Occipital lobe (tissue), 3 donors: ENCODE measurements at places on chromosomes 1 and 21. TPM values are rescaled to one million over a fixed set of nuclear protein-coding genes. Genes with fewer than 3 reads are reported as not detected.

- peak; percentile 14 for DNase-seq
Observed at GRCh38 chr1:45512641-45513054, 9.0 kb downstream of the PRDX1 start.

DNA sequence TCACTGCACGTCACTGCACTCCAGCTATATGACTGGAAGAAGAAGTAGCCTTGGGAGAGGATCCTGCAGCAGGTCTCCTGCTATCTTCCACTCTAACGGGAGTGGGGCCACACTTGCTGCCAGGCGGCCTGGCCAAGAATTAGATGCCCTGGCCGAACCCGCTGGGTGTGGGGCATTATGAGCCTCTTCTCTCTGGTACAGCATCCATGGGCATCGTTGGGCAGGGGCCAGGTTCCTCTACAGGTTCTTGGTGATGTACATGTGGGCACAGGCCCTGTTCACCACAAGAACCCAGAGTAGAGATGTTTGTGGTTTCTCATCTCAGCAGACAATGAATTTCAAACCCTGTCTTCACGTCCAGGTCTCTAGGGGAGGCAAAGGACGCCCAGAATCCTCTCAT is 370.5 kb downstream of the NPHP4 start:
- DNase-seq: no peak

GRCh38 chr1:31621847-31622730 is 4.6 kb downstream of the HCRTR1 start:
- no peak for DNase-seq

- DNase-seq: no peak
Observed at GRCh38 chr1:184289825-184290550, 96.8 kb upstream of the C1orf21 start.

GRCh38 chr1:173421286-173421685 is 55.8 kb upstream of the PRDX6 start:
- DNase-seq: no peak

DNA sequence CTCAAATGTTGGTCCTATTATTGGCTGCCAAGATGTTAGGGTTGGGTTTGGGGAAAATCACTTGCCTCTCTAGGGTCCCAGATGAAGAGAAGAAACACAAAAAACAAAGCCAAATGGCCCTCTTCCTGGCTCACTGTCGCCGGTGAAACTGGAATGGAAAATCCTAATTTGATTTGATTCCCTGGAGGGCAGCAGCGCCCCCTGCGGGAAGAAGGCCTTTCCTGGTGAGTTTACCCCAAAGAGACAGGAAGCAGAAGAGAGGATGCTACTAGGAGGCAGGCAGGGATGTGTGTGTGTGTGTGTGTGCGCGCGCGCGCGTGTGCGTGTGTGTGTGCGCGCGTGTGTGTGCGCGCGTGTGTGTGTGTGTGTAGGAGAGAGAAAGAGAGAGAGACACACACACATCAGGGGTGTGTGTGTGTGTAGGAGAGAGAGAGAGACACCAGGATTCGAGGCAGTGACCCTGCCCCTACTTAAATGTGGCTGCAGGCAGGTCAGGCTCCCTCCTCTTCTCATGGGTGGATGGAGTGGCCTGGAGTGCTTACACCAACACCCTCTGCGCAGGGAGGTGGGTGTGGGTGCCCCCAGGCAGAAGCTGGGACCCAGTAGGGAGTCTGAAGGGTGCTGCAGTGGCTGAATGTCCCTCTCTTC is 3.1 kb upstream of the SELENON start:
- peak; percentile 50 for DNase-seq

GRCh38 chr1:9413071-9413876 is 120.6 kb downstream of the SPSB1 start:
- no peak for DNase-seq

GRCh38 chr1:11727119-11727518 is 8.8 kb upstream of the AGTRAP start:
- no peak for DNase-seq

- no peak for DNase-seq
Observed at GRCh38 chr1:56535362-56535761, 44.0 kb downstream of the PLPP3 start.

DNA sequence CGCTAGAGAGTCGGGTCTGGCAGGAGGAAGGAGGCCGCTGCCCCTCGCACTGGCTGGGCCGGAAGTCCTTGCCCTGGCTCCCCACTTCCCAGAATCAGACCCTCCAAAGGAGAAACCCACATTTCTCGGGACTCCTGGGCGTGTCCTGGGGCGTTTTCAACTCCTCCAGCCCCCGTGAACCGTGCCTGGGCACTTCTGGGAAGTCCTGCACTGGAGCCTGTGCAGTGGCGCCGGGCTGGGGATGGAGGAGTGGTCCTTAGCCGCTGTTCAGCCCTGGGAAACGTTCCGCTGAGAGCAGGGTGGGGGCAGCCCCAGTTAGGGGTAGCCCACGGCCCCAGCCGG is 3.0 kb downstream of the IGSF21 start:
- no peak for DNase-seq

DNA sequence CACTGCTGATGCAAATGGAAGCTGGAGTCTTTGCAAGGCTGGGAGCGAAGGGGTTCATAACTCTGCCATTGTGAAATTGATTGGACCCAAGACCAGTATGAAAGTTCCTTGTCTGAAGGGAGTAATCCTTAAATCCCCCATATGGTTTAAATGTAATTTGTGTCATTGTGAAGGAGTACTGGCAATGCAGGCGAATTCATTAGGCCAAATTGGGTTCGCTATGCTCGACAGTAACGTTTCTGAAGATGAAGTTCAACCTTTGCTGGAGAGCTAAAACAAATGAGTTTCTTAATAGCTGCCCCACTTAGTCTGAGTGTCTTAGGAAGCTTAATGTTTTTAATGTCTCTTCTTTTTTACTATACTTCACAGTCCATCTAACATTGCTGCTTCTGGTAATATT is 27.5 kb downstream of the PGM1 start:
- no peak for DNase-seq

Gene FCRL6
- total RNA-seq: not detected

- no peak for DNase-seq
Observed at GRCh38 chr21:45138199-45139002, 64.0 kb downstream of the ADARB1 start.

DNA sequence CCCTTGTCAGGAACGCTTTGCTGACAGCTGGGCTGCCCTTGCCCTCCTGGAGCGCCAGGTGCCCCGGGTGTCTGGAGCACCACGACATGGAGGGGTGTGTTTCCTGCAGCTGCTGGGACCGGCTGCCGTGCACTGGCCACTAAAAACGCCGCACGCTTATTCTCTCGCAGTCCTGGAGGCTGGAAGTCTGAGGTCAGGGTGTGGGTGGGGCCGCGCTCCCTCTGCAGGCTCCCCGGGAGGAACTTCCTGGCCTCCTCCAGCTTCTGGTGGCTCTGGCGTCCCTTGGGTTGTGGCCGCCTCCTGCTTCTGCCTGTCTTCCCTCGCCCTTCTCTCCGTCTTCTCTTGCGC is 28.0 kb upstream of the PLCH2 start:
- DNase-seq: no peak

- DNase-seq: no peak
Observed at GRCh38 chr1:176436251-176436650, 26.7 kb upstream of the PAPPA2 start.

- no peak for DNase-seq
Observed at GRCh38 chr21:41832596-41833496, 46.3 kb downstream of the PRDM15 start.

Gene ST6GALNAC5
- 35.9 TPM for total RNA-seq

DNA sequence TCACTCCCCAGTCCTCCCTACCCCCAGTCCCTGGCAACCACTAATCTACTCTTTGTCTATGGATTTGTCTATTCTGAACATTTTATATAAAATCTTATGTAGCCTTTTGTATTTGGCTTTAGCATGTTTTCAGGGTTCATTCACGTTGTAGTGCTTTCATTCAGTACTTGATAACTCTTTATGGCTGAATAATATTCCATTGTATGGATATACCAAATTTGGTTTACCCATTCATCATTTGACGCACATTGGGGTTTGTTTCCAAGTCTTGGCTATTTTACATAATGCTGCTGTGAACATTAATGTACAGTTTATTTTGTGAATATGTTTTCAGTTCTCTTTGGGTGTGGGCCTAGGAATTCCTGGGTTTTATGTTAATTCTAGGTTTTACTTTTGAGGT is 2.6 kb downstream of the KDM1A start:
- DNase-seq: no peak

- DNase-seq: peak; percentile 10
Observed at GRCh38 chr1:225911191-225912130, 12.6 kb downstream of the PYCR2 start.

- DNase-seq: peak; percentile 32
Observed at GRCh38 chr1:201488830-201489589, 17.9 kb downstream of the CSRP1 start.

Gene RYR2
- total RNA-seq: 40.7 TPM

DNA sequence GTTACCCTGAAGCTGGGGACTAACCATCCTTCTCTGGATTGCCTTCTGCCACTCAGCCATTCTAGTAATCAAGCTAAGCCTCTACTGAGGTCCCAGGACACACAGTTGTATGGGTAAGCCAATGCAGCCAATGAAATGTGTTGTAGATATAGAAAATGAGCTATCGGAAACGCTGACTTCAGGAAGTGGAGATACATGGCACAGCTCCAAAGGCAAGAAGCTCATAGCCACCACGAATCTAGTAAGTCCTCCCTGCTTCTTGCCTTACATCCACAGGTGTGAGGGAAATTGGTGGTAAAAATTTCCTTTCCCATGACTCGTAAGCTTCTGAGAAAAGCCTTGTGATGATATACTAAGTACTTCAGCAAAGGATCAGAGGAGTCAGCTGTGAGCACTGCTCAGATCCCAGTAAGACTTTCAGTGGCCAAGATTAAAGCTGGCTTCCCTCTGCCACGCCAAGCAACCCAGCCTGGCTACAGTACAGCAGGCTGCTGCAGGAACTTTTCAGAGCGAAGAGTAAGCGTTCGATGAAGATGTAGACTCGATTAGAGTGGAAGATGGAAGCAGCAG is 117.7 kb downstream of the SIM2 start:
- DNase-seq: no peak

DNA sequence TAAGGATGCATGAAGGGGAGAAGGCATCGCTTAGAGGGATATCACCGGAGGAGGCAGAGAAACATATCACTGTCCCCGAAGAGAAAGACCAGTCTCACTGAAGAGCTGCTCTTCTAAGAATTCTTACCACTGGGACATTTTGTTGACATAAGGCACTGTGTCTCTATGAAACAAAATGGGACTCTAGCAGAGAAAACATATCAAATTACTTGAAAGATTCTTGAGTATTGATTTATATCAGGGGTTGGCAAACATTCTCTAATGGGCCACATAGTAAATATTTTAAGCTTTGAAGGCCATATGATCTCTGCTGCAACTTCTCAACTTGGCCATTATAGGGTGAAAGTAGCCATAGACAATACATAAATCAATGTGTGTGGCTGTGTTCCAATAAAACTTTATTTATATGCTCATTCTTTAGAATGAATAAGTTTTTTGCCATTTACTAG is 41.0 kb upstream of the GREM2 start:
- DNase-seq: no peak

DNA sequence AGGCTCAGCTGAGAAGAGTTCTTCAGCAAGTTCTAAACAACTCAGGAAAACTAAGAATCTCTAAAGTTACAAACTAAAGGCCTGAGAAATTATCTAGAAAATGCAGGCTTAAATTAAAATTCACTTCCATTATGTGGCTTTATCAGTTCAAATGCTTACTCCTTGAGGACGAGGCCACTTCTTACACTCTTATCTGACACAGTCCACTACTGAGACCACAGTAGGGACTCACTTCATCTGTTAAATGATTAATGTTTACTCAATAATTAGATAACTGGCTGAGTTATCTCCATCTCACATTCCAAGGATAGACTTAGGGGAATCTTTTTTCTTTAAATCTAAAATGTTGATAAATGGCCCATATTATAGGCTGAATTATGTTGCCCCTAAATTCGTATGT is 1.6 kb downstream of the C1orf141 start:
- no peak for DNase-seq

DNA sequence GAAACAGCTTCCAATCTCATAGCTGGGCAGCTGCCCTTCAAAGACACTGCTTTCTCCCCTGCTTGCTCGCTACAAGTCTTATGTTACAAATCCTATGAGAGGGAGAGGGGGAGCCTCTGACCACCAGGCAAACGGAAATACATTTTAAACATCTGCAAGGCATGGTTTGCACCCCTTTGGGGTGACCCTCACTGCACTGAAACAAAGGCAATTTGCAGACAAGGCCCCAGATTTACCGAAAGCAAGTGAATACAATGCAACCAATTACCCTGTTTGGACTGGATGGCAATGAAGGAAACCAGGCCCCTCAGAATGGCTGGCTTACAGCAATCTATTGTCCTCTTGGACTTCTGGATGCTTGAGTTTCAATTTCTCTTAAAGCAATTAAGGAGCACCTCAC is 11.8 kb upstream of the ATP13A2 start:
- no peak for DNase-seq

Gene HIVEP3
- total RNA-seq: 21.5 TPM

Gene IVL
- not detected for total RNA-seq

Gene ATAD3C
- 0.62 TPM for total RNA-seq

- no peak for DNase-seq
Observed at GRCh38 chr1:15341634-15342407, 67.9 kb upstream of the EFHD2 start.

- DNase-seq: no peak
Observed at GRCh38 chr1:60762911-60763310, 319.4 kb upstream of the NFIA start.

DNA sequence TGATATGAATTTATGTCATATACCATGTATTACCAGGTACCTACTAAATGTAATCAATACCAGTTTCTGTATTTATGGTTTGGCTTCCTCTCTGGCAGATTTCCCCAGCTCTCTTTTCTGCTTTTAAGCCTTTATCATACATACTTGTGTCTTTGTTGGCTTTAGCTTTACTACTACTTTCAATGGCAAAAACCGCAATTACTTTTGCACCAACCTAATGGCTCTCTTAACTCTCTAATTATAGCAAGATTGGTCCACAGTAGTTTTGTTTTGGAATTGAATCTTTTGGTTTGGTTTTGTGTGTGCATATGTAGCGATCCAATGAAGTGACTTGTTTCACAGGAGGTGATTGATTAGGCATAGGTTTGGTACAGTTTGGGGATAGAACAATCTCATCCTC is 93.6 kb downstream of the ATG4C start:
- no peak for DNase-seq

DNA sequence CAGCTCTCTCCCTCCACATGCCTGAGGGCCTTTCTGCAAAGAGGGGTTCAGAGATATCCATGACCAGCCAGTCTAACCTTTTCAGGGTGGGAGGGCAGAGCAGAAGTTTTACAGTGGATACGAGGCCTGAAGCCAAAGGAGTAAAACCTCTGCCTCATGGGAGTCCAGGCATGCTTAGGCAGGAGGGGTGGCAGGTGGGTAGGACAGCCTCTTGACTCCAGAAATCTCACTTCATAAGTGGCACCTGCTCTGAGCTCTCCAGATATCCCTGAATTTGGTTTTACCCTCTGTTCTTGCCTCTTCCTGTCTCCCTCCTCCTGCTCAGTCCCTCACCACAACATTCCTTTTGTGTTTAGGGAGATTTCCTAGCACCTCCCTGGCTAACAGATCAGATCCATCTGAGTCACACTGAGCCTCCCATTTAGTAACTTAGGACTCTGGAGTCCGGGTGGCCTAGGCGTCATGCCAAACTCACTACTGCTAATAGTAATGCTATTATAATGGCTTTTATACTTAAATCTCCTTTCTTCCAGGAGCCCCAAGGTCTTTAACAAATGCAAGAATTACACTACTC is 201.0 kb downstream of the HS2ST1 start:
- no peak for DNase-seq
